ENCODE measurements at places on chromosomes 11 and 22. TPM values are rescaled to one million over a fixed set of nuclear protein-coding genes. Genes with fewer than 3 reads are reported as not detected.

KDM4E gene
- not detected for total RNA-seq

SLC22A12 gene
- not detected for total RNA-seq

GGTLC3 gene
- total RNA-seq: not detected

PES1 gene
- total RNA-seq: 63.1 TPM

ROBO4 gene
- 605 TPM for total RNA-seq

OR4X2 gene
- total RNA-seq: not detected

THY1 gene
- 16.1 TPM for total RNA-seq

PNPLA5 gene
- not detected for total RNA-seq
